ENCODE measurements at places on chromosomes 6 and 20. TPM values are rescaled to one million over a fixed set of nuclear protein-coding genes. Genes with fewer than 3 reads are reported as not detected.
A peak's percentile ranks its signal among the peaks of the same experiment; 100 is the strongest.

OR12D3 gene
- not detected for total RNA-seq

- DNase-seq = no peak
Observed at GRCh38 chr20:50343125-50343489, 152.5 kb downstream of the CEBPB start.

FNDC11 gene
- total RNA-seq = 3.8 TPM

DNA sequence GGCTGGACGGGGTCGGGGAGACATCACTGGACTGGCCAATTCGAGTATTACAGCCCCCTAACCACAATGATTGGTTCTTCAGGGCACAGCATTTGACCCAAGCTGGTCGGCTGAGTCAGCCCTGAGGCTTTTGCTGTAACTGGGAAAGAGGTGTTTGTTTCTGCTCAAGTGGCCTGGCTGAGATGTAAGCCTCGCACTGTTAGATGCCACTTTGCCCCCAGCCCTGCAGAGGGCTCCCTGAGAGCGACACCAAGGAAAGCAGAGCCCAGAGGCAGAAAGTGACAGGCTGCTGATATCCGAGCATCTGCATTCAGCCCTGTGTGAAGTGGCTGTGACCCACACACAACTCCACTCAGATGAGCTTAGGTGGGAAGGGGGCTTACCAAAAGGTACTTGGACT lies 19.4 kb downstream of the ERGIC3 start:
- peak; percentile 60 for DNase-seq

DNA sequence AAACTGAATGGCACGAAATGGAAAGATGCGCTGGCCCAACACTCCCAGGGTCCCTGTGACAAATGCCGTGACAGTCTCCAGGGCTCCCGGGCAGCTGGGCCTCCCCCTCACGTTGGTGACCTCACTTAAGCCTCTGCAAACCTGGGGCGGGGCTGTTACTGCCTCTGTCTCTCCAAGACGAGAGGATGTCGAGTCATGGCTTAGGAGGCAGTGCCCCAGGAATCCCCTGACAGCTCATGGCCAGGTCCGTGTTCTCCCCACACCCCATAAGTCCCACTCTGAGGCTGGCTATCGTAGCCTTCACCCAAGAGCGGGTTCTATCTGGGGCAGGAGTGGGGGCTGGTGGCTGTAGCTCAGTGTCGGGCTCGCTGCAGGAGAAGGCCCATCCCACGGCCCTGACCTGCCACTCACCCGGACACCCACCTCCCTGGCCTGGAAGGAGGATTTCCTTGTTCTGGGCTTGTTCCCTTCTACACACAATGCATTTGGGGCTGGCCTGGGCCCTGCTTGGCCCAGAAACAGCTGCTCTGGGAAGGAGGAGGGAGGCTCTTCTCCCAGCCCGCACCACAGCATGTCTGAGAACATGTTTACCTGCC lies 5.6 kb upstream of the RPS21 start:
- no peak for DNase-seq

DNA sequence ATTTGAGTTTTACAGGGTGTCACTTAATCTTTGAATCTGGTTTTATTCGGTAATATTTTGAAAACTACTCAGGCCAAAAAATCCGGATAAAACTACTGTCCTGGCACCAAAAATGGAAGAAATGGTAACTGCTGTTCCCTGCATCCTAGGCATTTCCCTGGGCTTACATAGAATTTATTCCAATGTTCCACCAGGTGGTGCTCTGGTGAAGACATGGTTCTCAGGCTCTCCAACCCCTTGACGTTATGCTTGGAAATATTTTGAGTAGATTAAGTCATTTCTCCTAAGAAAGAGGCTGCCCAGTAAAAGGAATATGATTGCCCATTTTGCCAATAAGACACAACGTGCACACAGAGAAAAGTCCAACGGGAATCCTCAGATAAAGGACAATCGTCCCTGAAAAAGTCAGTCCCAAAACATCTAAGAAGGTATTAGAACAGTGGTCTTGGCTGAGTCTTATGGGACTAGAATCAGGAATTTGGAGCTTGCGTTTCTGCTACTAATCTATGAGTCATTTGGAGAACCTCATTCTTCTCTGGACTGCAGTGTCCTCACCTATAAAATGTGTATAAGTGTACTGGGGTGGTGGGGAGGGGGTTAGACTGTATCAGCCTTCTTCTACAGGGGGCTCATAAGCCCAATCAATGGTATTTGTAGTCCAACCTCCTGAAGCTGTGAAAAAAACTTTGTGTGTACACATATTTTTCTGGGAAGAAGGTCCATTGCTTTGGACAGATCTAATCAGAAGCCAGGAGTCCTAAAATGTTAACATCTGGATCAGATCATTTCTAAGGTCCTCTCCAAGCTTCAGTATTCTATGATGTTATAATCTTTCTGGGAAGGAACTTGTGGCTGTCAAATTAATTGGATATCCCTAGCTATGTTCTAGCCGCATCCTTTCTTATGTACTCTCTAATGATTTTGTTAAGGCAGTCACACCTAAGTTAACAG lies 131.0 kb upstream of the BMP2 start:
- DNase-seq = no peak

GRCh38 chr20:53872081-53872541 lies 198.3 kb downstream of the BCAS1 start:
- no peak for DNase-seq

DNA sequence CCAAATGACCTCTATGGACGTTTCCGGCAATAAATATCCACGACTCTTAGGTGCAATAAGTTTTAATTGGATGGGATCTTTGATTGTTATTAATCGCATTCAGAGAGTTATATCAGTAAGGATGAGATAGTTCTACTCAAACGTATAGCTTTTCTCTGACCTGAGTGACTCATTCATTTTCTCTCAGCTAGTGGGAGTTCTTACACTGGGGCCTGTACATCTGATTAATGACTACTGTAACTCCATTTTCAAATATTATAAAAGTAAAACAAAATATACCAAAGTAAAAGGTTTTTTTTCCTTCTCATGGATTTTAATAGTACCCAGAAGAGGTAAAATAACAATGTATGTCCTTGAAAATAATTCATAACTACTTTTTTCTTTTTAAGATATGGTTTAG lies 41.1 kb upstream of the SAMD5 start:
- no peak for DNase-seq

All from WTC11 (cell line).